Femur (tissue), 1 donor: ENCODE measurements at places on chromosomes 6 and 20.
A peak's percentile ranks its signal among the peaks of the same experiment; 100 is the strongest.

- DNase-seq, result no peak
Observed at GRCh38 chr6:48860175-48860574, 602.9 kb downstream of the MMUT start.

DNA sequence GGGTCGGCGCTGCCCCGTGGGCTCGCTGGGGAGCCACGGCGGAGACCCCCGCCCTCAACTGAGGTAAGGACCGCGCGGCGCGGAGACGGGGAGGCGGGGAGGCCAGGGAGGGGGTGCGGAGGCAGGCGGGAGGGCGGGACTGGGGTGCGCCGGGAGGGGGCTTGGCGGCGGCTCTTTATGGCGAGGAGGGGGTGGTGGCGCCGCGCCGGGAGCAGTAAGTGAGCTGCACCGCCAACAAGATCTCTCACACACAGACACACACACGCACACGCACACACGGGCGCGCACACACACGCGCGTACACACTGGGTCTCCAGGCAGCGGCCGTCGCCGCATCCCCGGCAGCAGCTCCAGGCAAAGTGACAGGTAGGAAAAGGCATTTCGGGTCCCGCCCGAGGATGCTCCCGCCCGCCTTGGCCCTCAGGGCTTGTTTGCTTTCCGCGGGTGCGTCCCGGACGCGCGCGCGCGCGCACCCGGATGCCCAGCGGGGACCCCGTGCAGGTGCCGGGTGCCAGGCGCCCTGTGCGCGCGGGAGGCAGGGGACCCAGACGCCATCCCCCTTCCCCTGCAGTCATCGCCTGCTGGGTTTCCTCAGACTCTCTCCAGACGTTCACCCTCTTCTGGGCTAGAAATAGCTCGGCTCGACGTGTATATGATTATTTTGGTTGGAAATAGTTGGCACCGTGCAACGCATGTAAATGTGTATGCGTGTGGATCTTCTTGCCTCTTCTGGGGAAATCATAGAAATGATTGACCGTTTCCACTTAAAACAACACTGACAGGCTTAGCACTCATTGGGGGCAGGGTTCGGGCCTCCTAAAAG lies at the start of gene PLCB4:
PLCB4 (plus strand) TSS at position 247 of the 823 bp plus-strand sequence. CDS start 238,728 bp downstream, outside the sequence.
- peak; percentile 71 for DNase-seq

DNA sequence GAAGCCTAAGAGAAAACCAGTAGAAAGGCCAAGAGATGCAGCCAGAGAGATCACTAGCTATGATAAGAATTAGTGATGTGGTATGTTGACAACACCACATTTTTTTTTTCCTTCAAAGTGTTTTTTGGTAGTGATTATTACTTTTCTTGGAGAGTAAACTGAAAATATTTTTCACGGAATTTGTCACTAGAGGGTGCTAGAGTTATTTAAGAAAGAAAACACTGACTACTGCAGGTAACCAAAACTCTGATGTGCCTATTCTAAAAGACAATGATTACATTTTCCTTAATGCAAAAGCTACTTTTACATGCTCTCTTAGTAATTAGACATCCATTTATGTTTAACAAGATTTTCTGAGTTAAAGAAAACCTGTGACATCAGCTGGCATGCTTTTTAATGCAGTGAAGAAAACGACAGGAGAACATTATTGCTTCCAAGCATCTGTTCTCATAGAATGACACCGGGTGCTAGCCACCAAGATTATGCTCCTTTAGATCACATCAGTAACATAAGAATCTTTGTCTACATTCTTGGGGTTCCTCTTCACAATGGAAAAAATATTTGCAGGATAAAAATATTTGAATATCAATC lies 28.8 kb downstream of the RWDD2A start:
- no peak for DNase-seq

- DNase-seq, result no peak
Observed at GRCh38 chr6:168374051-168374502, 54.5 kb upstream of the DACT2 start.

GRCh38 chr20:53750827-53751619 lies 157.4 kb upstream of the ZNF217 start:
- peak; percentile 64 for DNase-seq

DNA sequence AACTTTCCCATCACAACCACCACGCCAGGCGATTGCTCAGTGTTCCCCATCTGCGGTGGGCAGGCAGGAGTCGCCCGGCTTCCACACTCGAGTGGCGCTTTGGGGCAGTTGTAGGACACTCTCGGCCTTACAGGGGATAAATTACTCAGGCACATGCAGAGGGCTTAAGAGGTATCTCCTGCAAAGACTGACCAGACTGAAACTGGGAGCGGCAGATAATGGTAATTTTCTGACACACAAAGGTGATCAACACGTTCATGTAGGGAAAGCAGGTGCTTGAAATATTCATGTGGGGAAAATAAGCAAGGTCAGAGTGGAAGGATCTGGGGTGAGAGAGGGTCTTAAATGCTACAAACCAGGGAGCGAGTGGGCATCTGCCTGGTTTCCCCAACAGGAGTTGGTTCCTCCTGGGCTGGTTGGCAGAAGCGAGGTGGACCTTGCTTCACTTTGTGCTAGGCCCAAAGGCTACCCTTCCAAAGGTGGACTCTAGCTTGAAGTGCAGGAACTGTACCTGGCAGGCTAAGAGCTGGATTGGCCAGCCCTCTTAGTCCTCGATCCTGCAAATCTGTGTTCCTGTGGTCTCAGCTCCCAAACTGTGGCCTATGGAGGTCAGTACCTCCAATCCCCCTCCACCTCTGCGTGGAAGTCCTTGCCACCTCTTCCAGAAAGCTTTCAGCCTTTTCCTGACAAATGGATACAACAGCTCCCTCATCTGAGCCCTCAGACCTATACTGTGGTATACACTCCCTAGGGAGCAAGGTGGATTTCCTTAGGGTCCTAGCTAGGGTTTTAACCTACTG lies 16.7 kb downstream of the PLAGL2 start:
- no peak for DNase-seq
